Bone marrow (tissue), 2 donors: ENCODE measurements at places on chromosomes 1 and 21.

GRCh38 chr1:5287178-5288150, 633.1 kb downstream of the AJAP1 start:
- DNase-seq: no peak

GRCh38 chr1:202038688-202039346, 28.4 kb downstream of the ELF3 start:
- DNase-seq: no peak

GRCh38 chr1:206754011-206754410, 16.6 kb upstream of the IL19 start:
- DNase-seq: no peak

GRCh38 chr1:169390303-169390702, 22.3 kb downstream of the BLZF1 start:
- DNase-seq: no peak

DNA sequence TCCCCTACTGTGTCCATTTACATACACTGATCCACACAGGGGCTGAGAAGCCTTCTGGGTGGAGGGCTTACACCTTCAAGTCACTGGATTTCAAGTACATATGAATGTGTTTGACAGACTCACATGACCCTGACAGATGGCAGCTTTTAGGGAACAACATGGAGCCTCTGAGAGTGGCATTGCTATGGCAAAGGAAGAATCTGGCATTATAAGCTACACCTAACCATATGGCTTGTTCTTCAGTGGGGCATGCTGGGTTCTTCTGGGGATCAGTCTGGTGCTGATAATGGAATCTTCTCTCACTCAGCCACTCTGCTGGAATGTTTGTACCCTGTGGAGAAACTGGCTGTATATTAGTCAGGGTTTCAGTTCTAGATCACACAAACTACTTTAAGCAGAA, 68.5 kb upstream of the PDE4B start:
- DNase-seq: no peak

- no peak for DNase-seq
Measured at GRCh38 chr21:15744926-15745325, 15.1 kb downstream of the USP25 start.

GRCh38 chr1:238006779-238007178, 116.1 kb upstream of the ZP4 start:
- no peak for DNase-seq

- DNase-seq: no peak
Measured at GRCh38 chr1:156160000-156160742, 6.8 kb downstream of the SEMA4A start.
